ENCODE measurements at places on chromosomes 11 and 22. TPM values are rescaled to one million over a fixed set of nuclear protein-coding genes. Genes with fewer than 3 reads are reported as not detected.
A peak's percentile ranks its signal among the peaks of the same experiment; 100 is the strongest.

DNA sequence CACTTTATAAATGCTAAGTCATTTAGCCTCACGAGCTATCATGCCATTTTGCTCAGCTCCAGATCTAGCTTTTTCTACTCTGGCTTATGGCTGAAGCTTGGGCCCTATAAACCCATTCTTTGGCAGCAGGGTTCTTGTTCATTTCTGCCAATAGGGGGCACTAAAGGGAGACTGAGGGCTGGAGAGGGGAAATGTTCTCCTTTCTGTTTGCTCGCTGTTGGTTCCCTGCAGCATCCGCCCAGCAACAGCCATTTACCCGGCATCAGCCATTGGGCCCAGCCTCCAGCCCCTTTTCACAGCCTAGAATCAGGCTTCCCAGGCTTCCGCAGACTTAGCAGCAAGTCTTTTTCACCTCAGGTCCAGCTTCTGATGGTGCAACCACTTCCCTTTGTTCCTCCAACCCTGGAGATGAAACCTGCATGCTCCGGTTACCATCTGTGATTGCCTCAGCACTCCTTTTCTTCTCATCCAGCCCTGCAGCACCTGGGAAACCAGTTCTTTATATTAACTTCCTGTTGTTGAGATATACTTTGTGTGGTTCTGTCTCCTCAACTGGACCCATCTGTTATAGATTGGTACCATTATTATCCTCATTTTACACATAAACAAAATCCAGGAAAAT is 4.2 kb upstream of the ME3 start:
- no peak for DNase-seq

- DNase-seq = no peak
These were observed 7.3 kb upstream of the SYCE3 start for GRCh38 chr22:50569896-50570535.

DNA sequence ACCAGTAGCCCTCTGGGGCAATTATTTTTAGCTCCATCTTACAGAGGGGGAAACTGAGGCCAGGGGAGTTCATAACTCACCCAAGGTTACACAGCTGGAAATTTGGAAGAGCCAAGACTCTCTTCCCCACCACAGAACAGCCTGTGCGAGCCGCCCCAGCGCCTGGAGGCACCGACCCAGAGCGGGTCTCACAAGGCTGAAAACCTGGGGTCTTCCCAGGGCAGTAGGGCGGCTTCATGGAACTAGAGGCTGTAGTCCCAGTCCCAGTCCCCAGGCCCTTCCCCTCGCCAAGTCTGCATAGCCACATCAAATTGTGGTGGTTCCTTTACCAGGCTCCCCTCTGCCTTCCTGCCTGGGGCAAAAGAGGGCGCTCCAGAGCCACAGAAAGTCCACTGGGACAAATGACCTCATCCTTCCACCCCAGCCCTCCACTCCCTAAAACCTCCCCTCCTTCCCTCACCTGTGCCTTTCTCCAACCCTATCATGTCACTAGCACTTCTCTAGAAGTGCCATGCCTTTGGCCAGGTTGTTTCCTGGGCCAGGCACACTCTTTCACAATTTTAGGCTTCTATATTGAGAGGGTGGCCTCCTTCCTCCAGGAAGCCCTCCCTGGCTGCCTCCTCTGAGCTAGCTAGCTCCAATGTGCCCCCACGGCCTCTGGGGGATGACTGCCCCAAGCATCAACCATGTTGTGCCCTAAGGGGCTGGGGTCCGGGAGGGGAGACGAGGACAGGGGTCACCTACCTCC is 15.2 kb upstream of the CDC42EP1 start:
- peak; percentile 30 for DNase-seq

The H19 gene
- not detected for total RNA-seq

DNA sequence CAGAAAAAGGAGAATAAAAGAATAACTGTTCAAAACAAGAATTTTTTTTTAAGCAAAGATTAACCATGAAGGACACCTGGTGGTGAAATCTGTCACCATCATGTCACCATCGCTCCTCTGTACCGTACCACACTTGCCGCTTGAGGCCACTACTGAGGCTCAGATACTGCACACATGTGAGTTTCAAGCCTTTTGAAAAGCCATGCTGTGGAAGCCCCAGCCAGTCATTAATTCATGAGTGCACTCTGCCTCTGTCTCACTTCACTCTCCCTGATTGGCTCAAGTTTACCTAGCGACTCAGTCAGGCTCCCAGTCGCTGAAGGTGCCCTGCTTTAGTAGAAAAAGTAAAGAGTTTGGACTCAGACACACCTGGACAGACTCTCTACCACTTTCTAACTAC is 6.6 kb upstream of the MS4A12 start:
- DNase-seq = no peak

All from activated T-helper 1 cell treated with anti-CD3 and anti-CD28 coated beads, Interleukin-12 subunit alpha, Interleukin-12 subunit beta, Interleukin-2, Interleukin-4 antibody, amounts not matched to agents 30 ng/mL and 10 ng/mL and 1 ng/mL, durations not matched to agents 14 hours and 24 hours and 36 hours (primary cell).